RKO (cell line): ENCODE measurements at places on chromosomes 5 and 9.
A peak's percentile ranks its signal among the peaks of the same experiment; 100 is the strongest.

DNA sequence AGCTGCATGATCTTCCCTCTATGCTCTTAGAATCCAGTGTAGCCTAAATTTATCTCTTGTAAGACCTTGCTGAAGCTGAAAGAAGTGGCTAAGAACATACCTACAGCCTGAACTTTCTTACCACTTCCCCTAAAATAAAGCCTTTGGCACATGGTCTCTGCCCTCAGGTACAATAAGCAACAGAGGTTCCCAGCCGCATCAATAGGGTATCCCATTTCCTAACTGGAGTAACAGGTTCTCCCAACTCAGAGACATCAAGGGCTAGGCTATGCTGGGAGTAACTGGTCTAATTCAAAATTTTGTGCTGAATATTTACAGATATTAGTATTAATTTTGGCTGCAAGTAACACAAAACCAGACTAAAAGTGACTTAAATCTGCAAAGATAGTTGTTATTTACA, 335.8 kb upstream of the TRPC7 start:
- DNase-seq = no peak

DNA sequence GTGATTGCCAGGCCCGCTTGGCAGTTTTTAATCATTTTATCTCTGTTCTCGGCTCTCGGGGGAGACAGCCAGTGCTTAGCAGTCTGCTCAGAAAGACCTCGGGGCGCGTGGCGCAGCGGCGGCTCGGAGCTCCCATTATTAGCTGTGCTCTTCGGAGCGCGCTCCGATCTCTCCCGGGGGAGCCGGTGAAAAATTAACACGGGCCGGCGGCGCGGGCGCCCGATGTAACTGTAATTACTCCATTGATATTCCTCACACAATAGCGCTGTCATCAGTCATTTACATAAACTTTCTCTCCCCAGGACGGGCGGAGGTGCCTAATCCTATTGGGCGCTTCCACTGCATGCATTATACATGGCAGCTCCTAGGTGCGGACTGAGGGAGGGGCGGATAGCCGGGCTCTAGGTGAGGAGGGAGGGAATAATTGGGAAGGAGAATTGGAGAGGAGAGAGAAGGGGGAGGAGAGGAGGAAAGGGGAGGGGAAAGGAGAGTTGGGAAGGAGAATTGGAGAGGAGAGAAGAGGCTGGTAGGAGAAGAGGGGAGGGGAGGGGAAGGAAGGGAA, 24.9 kb downstream of the LMX1B start:
- DNase-seq = no peak

DNA sequence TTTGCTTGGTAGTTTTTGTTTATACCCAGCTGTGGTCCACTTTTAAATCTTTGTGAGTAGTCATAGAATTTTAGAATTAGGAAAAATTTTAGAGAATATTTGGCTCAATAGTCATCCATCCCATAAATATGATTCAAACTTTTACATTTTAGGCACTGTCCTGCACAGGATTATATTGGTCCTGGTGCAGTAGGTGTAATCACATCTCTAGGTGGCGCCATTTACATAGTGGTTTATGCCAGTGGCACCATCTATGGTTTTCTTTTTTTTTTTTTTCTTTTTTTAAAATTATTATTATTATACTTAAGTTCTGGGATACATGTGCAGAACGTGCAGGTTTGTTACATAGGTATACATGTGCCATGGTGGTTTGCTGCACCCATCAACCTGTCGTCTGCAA, 260.7 kb upstream of the KCNN2 start:
- peak; percentile 68 for DNase-seq

DNA sequence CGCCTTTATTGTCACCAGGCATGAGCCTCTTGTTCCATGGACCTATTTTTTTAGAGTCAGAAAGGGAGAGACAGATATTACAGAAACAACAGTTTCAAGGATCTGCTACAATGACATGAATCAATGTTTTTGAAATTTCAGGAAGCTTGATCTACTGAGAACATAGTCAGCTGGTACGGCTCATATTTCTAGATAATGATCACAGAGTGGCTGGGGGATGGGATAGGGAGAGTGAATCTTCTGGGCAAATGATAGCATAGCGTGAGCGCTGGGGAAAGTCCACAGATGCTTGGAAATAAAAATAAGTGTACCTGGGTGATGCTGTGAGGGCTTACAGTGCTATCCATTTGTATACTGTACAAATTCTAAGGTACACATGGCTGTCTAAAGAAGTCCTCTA, 340.4 kb downstream of the EBF1 start:
- DNase-seq = no peak

DNA sequence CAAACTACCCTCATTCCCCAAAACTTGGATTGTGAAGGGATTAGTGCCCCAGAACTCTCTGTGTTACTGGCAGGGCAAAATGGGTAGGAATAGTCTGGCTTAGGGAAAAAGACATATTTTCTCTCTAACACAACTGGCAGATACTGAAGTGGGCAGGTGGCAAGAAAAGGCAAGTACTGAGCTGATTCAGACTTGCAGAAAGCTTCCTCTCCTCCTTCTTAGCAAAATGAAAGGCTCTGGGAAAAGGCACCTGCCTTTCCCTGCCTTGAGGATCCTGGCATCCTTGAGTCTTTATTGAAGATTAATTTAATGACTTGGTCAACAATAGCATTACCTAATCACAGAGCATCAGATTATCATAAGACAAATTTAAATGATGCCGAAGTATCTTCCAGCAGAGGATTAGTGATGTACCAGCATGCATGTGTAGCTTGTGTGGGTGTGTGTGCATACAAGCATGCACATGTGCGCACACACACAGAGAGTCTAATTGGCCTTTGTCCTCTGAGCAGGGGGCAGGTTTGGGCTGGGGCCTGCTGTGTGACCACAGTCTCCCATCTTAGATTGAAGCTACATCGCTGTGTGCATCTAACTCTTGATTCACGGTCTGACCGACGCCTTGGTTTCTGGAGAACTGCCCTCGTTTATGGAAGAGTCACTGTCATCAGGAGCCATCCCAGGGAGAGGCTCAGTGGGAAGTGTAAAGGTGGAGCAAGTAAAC, 294.8 kb downstream of the AOPEP start:
- DNase-seq = no peak

- DNase-seq = no peak
These were observed 63.2 kb downstream of the PRRT1B start for GRCh38 chr9:131608493-131609037.

- no peak for DNase-seq
These were observed 30.0 kb downstream of the DNAJC21 start for GRCh38 chr5:34959323-34959722.

GRCh38 chr9:133733421-133733795, 4.7 kb downstream of the SARDH start:
- no peak for DNase-seq

DNA sequence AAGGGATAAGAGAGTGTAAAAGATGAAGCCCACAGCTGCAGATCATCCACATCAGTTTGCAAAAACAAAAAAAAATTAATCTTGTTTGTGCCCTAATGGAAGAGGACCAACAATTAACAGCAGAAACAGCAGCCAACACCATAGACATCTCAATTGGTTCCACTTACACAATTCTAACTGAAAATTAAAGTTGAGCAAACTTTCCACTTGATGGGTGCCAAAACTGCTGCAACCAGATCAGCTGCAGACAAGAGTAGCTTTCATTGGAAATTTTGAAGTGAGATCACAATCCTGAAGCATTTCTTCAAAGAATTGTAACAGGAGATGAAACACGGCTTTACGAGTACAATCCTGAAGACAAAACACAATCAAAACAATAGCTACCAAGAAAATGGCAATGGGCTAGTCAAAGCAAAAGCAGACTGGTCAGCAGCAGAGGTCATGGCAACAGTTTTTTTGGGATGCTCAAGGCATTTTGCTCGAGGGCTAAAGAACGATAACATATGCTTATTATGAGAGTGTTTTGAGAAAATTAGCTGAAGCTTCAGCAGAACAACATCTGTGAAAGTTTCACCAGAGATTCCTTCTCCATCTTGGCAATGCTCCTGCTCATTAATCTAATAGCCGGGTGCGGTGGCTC, 4.1 kb upstream of the RBM27 start:
- DNase-seq = no peak

DNA sequence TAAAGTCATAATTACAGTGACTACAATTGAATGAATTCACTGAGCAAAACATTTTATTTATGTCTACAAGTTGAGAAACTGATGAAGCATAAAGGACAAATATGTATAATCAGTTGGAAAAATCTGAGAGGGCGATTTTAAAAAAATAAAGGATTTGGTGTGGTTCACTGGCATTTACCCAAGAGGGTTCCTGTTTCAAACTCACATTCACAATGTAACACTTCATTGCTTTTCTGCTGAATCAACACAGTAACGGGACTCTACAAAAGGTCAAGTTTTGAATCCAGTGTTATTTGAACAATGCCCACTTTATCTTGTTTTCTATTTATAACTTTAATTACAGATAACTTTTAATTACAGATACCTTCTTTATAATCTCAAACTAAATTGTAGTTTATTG, 138.6 kb downstream of the NUDT12 start:
- DNase-seq = no peak

DNA sequence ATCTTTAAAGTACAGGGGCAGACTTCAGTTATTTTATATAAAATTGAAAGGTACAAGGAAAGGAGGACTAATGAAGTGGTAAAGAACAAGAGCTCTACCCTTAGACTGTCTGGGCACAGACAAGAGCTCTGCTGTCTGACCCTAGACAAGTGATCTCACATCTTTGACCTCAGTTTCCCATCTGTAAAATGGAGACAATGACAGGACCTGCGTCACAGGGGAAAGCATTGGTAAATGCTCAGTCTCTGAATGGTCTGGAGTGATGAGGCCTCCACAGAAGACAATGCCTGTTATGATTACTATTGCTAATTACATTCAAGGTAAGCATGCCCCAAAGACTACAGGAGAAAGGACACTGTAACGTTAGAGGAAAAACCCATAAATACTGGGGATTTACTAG, 37.5 kb downstream of the ANKH start:
- DNase-seq = no peak

DNA sequence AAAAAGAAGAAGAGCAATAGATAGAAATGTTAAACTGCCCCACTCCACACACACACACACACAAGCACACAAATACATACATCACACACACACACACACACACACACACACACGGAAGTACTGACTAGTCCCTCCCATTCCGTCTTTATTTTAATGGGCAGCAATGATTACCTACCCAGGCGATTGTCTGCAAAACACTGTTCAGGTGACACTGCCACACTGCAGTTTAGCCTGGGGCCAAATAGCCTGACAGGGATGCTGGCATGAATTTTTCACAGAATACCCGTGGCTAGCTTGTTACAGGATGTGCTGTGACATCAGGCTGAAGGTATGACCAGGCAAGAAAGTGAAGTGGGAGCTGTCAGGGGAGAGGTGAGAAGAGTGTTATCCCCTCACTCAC, 86.9 kb downstream of the FRMD3 start:
- DNase-seq = no peak

GRCh38 chr5:34053133-34053532, 10.1 kb upstream of the C1QTNF3 start:
- DNase-seq = no peak

GRCh38 chr9:107337676-107338590, 54.9 kb downstream of the RAD23B start:
- no peak for DNase-seq

DNA sequence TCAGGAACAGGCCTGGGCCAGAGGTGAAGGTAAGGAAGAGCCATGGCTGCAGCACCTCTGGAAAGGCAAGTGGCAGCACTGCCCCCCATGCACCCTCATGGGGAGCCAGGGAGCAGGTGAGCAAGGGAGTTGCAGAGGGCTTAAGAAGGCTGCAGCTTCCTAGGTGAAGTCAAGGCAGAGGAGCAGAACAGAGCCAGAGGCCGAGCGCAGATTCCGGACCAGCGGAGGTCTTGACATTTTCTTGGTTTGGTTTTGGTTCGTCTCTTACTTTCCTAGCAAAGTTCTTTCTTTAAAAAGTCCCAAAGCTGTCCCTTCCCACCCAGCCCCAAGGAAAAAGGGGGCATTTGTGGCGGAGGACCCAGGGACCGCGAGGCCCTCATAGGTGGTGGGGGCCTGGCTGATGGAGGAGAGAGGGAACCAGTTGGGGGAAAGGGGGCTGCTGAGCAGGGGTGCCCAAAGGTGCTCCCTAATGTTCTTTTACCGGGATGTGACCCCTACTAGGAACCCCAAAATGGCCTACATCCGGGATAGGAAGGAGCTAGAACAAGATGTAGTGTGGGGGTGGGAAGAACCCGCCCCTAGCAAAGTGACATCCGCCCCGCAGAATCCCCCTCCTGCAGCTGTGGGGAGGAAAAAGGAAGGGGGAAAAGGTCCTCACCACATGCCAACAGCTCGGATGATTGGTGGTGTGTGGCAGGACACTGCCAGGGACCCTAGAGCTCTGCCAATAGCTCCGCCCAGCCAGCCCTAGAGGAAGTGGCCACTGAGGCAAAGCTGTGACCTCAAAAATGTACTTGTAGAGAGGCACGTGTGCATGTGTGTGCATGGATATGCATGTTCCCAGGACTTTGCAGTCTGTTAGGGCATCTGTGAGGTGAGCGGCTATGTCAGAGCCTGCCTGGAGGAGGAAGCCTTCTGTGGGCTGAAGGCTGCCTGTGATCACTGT, 914 bp upstream of the CD72 start:
- no peak for DNase-seq

DNA sequence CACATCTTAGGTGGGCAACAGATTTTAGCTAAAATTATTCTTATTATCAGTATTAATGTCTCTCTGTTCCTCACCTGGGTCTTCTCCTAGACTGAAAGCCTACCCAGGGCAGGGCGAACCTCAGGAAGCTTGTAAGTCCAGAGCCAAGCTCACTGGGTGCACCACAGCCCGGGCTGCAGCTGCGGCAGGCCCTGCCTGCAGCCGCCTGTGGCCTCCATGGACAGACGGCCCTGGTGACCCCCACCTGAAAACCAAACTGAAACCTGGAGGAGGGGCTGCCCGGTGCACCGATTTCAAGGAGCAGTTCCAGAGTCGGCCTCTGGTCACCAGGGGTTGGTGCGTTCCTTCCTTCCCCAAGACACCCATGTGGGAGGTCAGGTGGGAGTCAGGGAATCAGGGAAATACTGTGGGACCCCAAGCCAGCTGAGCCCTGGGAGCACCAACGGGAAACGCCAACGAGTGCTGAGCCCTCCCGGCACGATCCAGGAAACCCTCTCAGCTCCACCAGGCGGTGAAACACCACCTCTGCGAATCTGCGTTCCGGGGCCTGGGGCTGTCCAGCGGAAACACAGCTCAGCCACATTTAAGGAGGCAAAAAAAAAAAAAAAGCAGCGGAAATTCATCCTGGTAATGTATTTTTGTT, 68.6 kb upstream of the PPP1R26 start:
- no peak for DNase-seq

- no peak for DNase-seq
These were observed 2.3 kb upstream of the AK3 start for GRCh38 chr9:4743131-4743875.

DNA sequence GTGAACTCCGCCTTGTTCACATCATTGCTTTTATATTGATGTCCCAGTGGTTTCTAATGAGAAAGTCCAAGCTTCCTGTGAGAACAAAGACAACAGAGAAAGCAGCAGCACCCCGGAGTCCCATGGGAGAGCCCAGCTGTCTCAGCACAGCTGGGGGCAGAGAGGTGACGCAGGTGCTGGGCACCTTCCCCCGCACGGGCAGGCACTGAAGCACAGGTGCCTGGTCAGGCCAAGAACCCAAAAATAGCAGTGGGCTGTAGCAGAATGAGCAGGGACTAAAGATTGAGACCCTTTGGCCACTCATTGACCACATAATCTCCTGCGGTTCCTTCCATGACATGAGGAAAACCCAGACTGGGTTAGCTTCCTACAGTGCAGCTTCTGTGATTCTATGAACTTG, 18.8 kb downstream of the SRD5A1 start:
- DNase-seq = no peak
